AG09319 (cell line): ENCODE measurements at places on chromosomes 16 and 17.

DNA sequence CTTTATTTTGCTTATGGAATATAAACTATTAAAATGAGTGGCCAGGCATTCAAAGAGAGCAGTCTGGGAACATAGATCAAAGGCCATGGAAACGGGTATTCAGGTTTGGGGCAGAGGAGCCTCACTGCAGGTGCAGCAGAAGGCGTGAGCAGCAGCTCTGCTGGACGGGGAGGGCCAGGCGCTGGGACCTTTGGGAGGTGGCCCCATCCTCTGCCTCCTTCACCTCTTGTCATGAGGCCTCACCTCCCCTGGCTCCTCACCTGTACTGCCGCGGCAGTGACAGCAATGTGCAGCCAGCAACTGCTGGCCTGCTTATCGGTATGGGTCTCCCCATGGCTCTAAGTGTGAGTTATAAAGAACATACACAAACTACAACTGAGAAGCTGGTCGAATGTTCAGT lies 109.4 kb downstream of the CDK5R1 start:
- DNase-seq = no peak

GRCh38 chr17:81020767-81021497 lies 14.0 kb upstream of the BAIAP2 start:
- DNase-seq = no peak

- DNase-seq = no peak
These were observed 2.9 kb downstream of the KRTAP9-7 start for GRCh38 chr17:41278176-41278955.

- no peak for DNase-seq
These were observed 173.2 kb upstream of the FOXF1 start for GRCh38 chr16:86337138-86337537.

DNA sequence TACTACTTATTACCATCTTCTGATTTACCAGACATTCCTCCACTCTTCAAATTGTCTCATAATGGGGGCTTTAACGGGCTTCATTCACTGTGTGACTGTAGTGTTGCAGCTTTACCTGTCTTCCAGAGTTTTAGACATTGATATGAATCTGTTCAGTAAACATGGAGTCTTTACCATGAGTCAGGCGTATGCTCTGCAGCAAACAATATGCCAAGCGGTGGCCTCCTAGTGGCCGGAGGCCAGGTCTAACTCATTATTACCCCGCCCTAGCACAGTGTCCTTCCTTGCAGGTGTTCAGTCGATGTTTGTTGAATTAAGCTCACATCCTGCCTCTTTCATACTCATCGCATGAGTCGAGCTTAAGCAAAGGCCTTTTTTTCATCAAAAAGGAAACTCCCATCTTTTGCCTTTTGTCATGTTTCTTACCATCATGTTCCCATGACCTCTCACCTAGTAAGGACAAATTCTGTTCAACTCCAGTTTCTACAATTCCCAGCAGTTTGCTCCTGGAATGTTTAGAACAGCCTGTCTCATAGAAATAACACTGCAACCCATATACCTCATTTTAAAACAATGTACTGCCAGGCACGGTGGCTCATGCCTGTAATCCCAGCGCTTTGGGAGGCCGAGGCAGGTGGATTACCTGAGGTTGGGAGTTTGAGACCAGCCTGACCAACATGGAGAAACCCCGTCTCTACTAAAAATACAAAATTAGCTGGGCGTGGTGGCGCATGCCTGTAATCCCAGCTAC lies 39.4 kb downstream of the TUBD1 start:
- peak; percentile 31 for DNase-seq

DNA sequence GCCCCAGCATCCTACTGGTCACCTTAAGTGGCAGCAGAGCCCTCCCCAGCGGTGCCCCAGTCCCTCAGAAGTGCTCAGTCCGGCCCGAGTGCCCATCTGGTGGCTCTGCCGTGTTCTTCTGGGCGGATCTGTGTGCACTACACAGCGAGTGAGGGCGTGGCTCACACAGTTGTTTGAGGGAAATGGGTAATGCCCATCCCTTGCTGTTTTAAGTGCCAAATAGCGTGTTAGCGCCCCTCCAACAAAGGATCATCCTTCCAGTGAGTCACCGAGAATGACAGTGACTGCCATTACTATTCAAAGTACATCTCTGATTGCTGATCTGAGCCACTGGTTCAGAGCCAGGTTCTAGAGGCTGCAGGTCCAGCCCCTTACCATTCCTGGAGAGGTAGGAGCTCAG lies 152.0 kb downstream of the LGALS9B start:
- no peak for DNase-seq

DNA sequence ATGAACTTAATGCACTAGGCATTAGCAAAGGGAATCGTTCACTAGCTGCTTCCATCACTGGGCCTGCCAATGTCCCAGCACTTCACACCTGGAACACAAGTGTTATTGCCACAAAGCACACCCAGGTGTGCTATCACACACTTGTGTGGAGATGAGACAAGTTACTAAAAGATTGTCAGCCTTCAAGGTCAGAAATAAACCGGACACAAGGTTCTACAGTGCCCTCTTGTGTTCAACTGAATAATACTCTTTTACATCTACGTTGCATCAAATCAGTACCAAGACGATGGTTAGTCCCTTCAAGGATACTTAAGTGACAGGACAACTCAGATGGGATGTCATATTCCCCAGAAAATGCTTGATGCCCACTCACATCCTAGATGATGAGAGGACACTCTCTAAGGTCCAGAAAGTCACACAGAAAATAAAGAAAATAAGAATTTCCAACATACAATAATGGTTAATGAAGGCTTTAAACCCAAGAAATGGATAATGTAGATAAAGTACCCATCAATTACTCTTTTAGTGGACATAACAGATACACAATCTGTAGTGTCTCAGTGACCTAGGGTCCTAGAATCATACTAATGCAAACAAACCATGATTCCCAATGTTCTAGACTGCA lies 16.4 kb upstream of the GLG1 start:
- no peak for DNase-seq

DNA sequence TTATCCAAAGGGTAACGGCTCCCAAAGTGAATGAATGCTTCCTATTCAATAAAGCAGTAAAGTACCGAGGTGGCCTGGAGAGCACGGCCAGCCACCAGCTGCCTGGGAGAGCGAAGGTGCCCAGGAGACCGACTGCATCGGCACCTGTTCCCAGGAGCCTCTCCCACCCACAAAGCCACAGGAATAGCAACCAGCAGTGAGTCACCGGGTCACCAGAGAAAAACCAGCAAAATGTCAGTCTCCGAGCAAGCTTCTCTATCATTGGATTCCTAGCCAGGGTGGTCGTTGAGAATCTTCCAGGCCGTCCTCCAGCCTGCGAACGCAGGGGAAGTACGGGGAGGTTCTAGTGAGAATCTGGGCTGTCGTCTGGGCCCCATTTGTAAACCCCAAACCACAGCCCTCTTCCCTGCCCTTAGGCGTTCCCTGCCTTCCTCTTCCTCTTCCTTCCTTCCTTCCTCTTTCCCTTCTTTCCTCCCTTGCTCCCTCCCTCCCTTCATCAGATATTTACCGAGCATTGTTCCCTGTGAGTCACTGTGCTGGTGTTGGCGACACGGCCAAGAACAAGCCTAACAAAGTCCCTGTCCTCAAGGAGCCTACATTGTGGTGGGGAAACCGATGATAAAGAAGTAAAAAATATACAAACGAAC lies 114.6 kb downstream of the SLC39A11 start:
- no peak for DNase-seq
